Fibroblast of skin of left biceps (primary cell): ENCODE measurements at places on chromosomes 6 and 20.

DNA sequence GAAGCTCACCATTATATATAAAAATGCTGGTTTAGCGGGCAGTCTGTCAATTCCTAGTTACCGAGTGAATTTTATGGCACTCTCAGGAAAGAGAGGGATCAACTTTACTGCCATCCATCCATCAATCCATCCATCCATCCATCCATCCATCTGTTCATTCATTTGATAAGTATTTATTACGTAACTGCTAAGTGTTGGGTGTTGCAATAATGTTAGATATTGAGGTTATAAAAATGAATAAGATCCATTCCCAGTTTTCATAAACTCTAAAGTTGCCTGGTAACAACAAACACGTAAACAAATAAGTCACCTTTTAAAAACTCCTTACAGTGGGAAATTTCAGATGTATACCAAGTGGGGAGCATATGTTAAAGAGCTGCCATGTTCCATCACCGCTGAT is 36.8 kb downstream of the SASH1 start:
- no peak for DNase-seq

GRCh38 chr20:59451641-59452040 is 151.2 kb downstream of the EDN3 start:
- no peak for DNase-seq

- DNase-seq = no peak
Measured at GRCh38 chr6:137827977-137828810, 38.9 kb upstream of the TNFAIP3 start.

- DNase-seq = no peak
Measured at GRCh38 chr6:42572523-42572922, 8.7 kb downstream of the UBR2 start.

GRCh38 chr6:90173262-90173925 is 123.2 kb downstream of the BACH2 start:
- DNase-seq = no peak

GRCh38 chr6:27209196-27209595 is 38.3 kb upstream of the PRSS16 start:
- DNase-seq = no peak

DNA sequence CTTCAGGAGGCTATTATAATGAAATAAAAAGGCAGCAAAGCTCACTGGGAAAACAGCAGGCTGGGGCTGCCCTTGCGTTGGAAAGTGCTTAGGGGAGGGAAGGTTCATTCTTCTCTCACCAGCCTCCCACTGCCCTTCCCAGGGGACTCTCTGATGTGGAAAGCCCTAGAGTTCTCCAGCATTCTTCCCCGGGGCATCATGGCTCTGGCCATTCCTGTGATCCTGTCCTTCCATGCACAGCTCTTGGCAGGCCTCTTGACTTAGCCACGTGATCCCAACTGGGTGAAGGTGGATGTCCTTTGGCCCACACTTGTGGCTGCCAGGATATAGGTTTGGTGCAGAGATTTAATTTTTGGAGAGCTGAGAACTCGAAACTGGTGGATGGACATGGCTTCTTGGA is 58.0 kb upstream of the ZNF831 start:
- no peak for DNase-seq

GRCh38 chr6:165308926-165309731 is at the start of gene C6orf118:
C6orf118 (minus strand) TSS chr6:165309605; CDS start chr6:165309586, 19 bp downstream.
- DNase-seq = peak; percentile 16

DNA sequence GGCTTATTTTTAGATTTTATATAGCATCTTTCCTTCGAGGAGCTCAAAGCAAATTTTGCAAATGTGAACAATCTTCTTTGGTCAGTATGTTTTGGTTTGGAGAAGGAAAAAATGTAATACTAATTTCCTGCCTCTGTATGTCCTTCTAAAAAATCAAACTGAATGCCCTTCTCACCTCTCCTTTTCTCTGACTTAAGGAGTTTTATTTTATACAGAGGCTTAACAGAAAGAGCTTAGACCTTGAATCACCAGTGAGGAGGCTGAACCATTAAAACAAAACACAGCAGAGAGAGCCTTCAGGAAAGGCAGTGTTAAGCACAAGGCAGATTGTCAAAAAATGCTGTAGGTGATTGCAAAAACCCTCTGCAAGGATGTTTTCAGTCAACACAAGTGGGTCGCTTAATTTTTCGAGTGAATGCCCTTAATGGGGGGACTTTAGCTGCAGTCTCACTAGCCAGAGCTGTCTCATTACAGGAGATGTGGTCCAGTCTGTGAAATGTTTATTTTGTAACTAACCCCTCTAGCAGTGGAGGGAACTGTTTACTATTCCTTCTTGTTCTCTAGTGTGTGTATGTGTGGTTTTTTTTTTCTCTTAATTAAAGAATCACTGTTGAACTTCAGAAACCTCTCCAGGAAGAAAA is 481.3 kb upstream of the CITED2 start:
- no peak for DNase-seq

DNA sequence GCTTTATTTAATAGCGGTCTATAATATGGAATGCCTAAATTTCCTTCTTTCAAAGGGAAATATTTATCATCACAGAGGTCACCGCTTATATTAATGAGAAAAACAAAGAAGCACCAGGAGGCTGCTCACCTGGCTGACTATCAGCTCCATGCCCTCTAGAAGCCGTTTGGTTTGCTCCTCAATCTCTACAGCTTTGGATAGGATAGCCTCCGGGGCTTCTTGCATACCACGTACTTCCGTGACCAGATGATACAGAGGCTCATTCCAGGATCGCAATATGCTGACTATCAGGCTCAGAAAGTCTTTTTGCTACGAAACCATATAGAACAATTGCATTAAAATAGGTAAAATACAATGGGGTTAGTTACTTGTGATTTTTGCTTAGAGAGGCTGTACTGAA is 6.8 kb downstream of the PRL start:
- no peak for DNase-seq

DNA sequence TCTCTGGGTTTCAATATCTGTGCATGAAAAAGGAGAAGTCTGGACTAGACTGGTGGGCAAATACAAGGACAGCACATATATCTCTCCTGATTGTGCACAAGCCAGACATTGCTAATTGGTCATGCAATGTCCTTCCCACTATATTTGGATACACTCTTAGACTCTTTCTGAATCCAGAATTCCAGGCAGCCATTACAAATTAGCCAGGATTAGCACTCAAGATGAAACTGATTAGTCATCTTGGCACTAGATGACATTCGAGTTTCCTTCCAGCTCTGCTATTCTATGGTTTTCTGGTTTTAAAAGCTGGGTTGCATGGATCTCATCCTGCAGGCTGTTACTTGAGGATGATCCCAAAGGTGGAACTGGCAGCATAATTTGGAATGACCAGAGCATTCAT is 73.2 kb downstream of the SCP2D1 start:
- DNase-seq = no peak

- no peak for DNase-seq
Measured at GRCh38 chr20:60718743-60719480, 533.1 kb upstream of the CDH4 start.

DNA sequence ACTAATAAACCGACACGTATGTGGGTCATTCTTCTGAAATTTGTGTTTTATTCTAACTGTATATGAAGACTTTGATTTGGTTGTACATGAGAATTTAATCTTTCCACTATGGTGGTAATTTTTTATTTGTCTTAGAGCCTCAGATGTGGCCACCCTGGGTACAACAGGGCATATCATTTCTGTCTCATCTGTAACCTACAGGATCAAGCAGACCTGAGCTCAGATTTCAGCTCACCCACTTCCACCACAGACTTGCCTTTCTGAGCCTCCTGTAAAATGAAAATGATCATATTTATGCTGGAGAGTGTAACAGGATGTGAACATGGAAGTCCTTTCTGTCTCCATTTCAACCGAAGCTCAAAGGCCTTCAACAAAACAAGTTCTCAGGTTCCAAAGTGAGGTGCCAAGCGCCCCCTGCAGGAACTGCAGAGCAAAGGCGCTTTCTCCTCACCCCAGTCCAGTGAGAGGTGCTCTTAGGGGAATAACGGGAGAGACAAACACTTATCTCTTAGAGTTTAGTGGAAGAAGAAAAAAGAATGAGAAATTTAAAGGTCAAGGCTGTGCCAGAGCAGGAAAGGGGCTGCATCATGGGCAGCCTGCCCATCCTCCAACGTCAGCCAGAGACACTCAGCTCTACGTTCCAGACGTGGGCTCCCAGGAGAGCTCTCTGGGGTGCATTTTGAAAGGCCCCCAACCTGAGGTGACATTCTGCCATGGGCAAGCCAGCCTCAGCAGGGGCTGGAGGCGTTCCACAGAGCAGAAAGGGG is 23.0 kb upstream of the CD24 start:
- DNase-seq = peak; percentile 14

DNA sequence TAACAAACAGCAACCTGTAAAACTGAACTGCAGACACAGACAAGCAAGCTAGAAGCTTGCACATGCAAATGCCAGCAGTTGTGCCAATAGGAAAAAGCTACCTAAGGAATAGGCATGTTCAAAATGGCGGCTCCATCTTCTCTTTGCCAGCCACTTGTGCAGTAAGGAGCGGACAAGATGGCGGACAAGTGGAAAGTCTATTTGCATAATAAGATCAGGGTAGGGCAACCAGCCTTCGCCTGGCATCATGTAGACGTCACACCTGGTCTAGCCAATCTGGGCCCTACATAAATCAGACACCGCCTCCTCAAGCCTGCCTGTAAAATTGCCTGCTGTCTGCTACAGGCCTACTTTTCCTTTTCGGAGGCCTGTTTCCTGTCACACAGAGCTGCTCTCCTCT is 18.0 kb downstream of the C6orf52 start:
- no peak for DNase-seq

- peak; percentile 63 for DNase-seq
Measured at GRCh38 chr6:121652726-121653623, 217.5 kb downstream of the GJA1 start.

- DNase-seq = no peak
Measured at GRCh38 chr6:135600931-135601330, 103.4 kb upstream of the AHI1 start.

DNA sequence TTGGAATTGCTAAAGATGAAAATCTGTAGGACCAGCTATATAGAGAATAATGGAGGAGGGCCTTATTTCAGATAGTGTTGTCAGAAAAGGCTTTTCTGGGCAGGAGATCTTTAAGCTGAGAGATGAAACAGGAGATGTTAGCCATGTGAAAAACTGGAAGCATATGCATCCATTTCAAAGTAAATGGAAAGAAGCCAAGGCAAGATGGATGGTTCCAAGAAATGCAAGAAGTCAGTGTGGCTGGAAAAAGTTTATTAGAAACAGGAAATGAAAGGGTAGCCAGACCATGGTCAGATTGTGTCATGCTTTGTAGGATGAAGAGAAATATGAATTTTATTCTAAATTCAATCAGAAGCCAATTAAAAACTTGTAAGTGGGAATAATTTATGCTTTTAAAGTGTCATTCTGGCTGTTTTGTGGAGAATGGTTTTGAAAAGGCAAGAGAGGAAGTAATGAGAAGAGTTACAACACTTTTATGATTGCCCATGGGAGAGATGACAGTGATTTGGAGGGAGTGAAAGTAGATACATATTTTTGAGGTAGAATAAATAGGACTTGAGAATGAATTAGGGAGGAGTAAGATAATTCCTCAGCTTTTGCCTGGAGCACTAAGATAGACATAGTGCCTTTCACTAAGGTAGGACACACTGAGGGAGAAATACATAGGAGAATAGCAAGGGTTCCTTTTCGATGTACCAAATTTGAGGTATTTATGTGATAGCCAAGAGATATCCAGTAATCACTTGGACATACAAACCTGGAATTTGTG is 620.1 kb downstream of the HTR1B start:
- peak; percentile 37 for DNase-seq

- no peak for DNase-seq
Measured at GRCh38 chr6:130026859-130027258, 8.5 kb downstream of the L3MBTL3 start.

GRCh38 chr20:46991880-46992639 is 97.4 kb downstream of the EYA2 start:
- no peak for DNase-seq

GRCh38 chr20:16069389-16070010 is 503.7 kb downstream of the KIF16B start:
- no peak for DNase-seq

DNA sequence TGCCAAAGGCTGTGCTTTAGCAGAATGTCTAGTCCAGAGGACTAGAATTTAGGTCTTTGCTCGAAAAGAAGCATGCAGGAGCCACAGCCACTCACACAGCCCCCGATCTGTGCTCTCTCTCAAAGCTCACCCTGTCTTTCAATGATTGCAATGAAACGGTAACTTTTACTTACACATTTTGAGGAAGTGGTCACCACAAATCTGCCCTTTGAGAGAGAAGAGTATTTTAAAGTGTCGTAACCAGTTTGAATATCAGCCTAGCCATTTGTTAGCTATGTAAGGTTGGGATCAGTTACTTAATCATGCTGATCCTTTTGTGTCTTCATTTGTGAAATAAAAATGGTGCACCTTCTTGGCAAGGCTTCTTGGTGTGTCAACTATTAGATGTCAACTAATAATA is 209.0 kb downstream of the TFAP2A start:
- DNase-seq = no peak

GRCh38 chr20:39660226-39660625 is 698.1 kb downstream of the DHX35 start:
- peak; percentile 26 for DNase-seq

- no peak for DNase-seq
Measured at GRCh38 chr6:15754706-15755079, 91.9 kb upstream of the DTNBP1 start.

DNA sequence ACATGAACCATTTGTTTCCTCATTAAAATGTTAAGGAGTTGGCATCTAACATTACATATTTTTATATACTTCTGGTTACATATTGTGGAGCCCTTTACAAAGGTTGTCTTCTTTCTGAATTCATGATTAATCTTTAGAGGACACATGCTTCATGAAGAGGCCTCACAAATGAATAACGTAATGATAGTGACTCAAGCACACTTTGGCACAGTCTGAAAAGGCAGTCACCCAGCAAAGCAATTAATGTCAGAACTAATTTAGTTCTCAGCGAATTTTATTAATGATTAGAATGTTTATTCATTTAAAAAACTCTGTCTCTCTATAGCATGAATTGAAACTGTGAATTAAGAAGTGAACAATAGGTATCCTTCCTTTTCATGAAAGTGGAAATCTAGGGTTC is 854.2 kb downstream of the PHF3 start:
- no peak for DNase-seq

DNA sequence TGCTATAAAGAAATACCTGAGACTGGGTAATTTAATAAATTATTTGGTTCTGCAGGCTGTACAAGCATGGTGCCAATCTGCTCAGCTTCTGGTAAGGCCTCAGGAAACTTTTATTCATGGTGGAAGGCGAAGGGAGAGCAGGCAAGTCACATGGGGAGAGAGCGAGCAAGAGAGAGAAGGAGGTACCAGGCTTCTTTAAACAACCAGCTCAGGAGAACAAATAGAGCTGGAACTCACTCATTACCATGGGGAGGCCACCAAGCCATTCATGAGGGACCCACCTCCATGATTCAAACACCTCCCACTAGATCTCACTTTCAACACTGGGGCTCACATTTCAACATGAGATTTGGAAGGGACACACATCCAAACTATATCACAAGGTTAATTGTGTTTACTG is 44.9 kb upstream of the CRISP1 start:
- no peak for DNase-seq
